ENCODE measurements at places on chromosomes 16 and 17. TPM values are rescaled to one million over a fixed set of nuclear protein-coding genes. Genes with fewer than 3 reads are reported as not detected.

SPATA32 gene
- not detected for total RNA-seq

CDK3 gene
- 2.4 TPM for total RNA-seq

PYDC1 gene
- not detected for total RNA-seq

CDH11 gene
- total RNA-seq, result 7.8 TPM

KAT8 gene
- 30.7 TPM for total RNA-seq

CLEC18C gene
- total RNA-seq, result 0.11 TPM

DNAI2 gene
- not detected for total RNA-seq

CBX8 gene
- total RNA-seq, result 2.7 TPM

BAIAP2 gene
- 102 TPM for total RNA-seq
